ENCODE measurements at places on chromosomes 2 and 18.
A peak's percentile ranks its signal among the peaks of the same experiment; 100 is the strongest.

DNA sequence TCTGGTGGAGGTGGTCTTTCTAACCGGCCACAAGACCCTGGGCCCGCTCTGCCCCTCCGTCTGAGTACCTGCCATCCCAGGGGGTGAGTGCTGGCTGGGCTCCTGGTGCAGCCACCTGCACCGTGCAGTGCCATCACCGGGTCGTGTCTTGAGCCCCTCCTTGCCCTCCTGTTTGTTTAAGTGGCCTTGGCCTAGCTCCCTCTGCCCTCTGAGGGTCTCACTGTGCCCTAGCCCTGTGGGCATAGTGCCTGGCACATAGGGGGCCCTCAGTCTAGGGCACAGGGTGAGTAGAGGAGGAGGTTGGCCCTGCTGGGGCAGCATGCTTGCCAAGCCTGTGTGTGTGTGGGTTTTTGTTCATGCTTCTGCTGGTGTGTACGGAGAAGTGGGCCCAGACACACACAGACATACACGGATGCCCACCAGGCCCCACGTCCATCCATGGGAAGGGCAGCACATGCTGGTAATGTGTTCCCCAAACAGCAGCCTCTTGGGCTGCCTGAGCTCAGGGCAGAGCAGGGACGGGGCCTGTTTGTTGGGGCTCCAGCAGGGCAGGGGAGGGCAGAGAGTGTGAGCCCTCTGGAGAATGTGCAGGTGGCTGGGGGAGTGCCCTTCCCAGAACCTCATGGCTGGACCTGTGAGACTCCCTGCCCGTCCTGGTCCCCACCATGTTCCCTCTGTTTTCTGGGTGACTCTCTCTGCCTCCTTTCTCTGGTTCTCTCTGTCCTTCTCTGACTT lies 94.6 kb downstream of the GLI2 start:
- DNase-seq: no peak

- no peak for DNase-seq
Observed at GRCh38 chr18:48035556-48035860, 105.0 kb upstream of the SMAD2 start.

GRCh38 chr2:123513351-123513750 lies 511.7 kb upstream of the CNTNAP5 start:
- DNase-seq: peak; percentile 50

DNA sequence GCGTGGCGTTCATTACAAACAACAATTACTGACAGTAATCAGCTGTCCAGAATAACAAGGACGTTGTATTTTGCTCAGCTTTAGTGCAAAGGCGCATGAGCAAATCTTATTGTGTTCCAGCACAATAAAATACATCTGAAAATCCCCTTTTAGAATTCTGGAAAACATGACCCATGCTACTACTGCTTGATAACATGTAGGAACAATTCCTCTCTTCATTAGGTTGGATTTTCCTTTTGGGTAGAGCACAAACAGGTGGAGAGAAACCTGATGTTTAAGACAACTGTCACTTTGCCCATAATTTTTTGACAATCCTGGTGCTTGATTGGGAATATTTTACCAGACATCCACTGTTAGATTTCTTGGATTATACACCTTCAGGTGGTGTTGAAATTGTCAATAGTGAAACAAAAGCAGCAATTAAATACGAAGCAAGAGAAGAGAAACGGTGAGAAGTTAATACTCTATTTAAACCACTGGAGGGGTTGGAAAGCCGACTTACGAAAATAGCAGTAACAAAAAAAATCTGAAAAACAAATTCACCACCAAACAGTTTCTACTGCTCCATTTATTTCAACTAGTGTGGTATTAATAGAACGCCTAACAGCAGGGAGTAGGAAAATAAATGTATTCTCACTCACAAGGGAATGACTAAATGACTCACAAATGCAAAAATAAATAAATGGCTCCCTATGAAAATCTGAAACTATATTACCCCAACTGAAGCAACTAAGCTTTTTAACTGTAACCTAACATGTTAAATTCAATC lies 102.7 kb downstream of the CPO start:
- DNase-seq: no peak

DNA sequence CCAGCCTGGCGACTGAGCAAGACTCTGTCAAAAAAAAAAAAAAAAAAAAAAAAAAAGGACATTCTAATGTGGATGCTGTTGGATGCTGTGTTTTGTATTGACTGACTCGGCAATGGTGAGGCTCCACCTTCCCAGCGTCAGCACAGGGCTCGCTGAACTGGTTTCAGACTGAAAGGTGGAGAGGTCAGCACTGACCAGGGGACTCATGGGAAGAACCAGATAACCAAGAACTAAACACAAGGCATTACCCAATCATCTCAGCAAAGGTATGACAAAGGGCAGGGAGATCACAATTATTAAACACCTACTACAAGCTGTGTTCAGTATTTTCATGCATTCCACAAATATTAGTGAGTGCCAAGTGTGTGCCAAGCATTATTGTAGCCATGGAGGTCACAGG lies 103.2 kb downstream of the LRATD1 start:
- no peak for DNase-seq

GRCh38 chr2:231604685-231605606 lies 12.3 kb downstream of the TEX44 start:
- peak; percentile 93 for DNase-seq

- DNase-seq: no peak
Observed at GRCh38 chr2:46144133-46144800, 152.9 kb upstream of the EPAS1 start.

- DNase-seq: peak; percentile 98
Observed at GRCh38 chr2:45935791-45936622, 284.5 kb downstream of the PRKCE start.

DNA sequence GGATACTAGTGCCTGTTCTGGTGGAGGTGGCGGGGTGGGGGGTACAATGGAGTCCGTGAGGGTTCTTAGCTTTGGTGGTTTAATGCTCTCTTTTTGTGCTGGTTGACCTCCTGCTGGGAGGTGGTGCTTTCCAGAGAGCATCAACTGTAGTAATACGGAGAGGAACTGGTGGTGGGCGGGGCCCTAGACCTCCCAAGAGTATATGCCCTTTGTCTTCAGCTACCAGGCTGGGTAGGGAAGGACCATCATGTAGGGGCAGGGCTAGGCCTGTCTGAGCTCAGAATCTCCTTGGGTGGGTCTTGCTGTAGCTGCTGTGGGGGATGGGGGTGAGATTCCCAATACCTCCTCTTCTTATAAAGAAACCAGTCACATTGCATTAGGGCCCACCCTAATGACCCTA lies 27.1 kb downstream of the CAMKMT start:
- DNase-seq: no peak

GRCh38 chr2:624096-624495 lies 53.1 kb downstream of the TMEM18 start:
- DNase-seq: no peak

GRCh38 chr2:100291152-100291970 lies 30.9 kb downstream of the LONRF2 start:
- peak; percentile 78 for DNase-seq

- peak; percentile 79 for DNase-seq
Observed at GRCh38 chr2:43759195-43759594, 14.6 kb upstream of the DYNC2LI1 start.

DNA sequence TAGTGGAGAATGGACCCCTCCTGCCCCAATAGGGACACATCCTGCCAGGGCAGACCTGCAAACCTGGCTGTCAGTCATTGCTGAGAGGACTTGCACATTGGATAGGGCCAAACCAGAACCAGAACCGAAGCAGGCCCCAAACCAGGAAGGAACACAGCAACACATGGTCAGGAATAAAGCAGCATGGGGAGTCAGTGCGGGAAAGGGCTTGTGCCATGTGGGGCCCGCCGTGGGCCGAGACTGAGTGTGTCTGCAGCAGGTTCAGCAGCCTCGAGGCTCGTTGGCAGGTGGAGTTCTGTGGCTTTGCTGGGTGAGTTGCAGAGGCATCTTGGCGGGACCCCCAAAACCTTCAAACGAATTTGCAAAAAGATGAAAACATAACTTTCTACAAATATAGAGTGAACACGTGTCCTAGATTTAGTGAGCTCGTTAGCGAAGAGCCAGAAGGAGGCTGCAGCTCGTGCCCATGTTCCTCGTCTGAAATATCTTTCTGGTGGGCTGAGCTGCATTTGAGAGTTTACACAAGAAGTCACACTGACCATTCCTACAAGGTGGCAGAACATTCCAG lies 44.9 kb upstream of the LDLRAD4 start:
- DNase-seq: no peak

GRCh38 chr2:20048488-20049448 lies 2.7 kb downstream of the LAPTM4A start:
- no peak for DNase-seq

- no peak for DNase-seq
Observed at GRCh38 chr2:217555081-217555876, 447.5 kb downstream of the TNS1 start.
